ENCODE measurements at places on chromosomes 7 and 10.

GRCh38 chr10:33807531-33808359 is 473.3 kb upstream of the NRP1 start:
- DNase-seq, result peak; percentile 12

GRCh38 chr7:21365866-21366624 is 61.8 kb upstream of the SP4 start:
- DNase-seq, result no peak

DNA sequence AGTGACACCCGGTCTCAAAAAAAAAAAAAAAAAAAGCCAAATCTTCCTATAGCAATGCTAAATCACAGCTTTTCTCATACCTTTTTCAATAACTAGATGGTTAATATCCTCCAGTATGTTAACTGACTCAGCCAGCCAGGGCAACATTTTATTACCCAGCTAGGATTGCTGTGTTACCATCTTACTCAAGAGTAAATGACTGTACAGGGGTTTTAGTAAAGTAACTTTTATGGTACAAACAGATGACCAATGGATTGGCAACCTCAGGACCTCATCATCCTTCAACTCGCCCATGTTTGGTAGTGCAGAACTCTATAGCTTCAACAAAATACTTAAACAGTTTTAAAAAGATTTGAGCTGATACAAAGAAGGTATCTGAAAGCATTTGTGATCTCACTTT is 59.5 kb downstream of the HBP1 start:
- no peak for DNase-seq

- peak; percentile 57 for DNase-seq
These were observed 255.1 kb upstream of the MKLN1 start for GRCh38 chr7:131072505-131073091.

DNA sequence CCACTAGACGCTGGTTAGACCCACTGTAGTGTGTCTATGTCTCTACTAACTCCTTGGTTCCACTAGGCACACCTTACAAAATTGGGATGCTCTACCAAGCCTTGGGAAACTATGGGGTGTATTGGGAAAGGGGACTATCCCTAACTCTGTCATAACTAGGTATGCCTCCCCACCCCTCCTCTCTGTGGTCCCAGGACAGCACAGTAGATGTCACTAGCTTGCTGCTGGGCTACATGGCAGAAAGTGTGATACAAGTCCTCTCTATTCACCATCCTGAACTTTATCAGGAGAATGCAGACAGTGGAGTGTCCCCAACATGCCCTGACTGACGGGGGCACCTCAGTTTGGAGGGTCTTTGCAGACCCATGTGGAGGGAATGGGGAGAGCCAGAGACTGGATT is 30.3 kb upstream of the TMEM273 start:
- DNase-seq, result no peak

GRCh38 chr10:11256896-11257295 is 239.2 kb downstream of the CELF2 start:
- no peak for DNase-seq

DNA sequence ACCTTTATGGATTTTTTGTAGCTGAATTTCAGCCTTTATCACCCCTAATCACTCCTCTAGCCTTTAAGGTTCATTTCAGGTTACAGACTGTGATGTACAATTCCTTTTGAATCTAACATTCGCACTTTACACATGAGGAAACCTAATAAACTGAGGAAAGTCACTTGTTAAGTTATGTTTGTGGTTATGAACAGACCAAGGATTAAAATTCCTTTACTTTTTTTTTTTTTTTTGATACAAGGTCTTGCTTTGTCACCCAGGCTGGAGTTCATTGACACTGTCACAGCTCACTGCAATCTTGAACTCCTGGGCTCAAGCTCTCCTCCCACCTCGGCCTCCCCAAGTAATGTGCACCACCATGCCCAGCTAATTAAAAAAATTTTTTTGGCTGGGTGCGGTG is 3.6 kb downstream of the MCU start:
- DNase-seq, result no peak

DNA sequence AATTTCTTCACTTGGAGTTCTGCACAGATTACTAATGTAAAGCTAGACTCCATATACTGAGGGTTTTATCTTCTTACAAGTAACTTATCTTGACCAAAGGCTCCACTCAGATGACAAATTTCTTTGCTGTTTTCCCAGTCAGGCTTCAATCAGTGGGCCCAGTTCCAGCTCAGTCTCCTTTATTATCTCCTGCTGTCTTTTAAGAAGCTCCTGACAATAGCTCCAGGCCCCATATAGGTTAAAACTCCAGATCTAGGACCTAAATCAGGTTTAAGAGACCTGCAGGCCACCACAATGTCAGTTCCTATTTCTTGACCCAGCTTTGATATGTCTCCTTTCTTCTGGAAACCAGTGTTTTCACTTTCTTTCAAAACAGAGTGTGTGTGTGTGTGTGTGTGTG is 165.2 kb downstream of the RELN start:
- DNase-seq, result no peak

Data from fibroblast of skin of back (primary cell).